ENCODE measurements at places on chromosomes 6 and 20. TPM values are rescaled to one million over a fixed set of nuclear protein-coding genes. Genes with fewer than 3 reads are reported as not detected.

GRCh38 chr6:41039060-41039998 is at the start of gene UNC5CL:
TSS of gene UNC5CL (minus strand) at chr6:41039221. CDS start at chr6:41035074, 4,147 bp downstream.
- peak; percentile 87 for DNase-seq

DNA sequence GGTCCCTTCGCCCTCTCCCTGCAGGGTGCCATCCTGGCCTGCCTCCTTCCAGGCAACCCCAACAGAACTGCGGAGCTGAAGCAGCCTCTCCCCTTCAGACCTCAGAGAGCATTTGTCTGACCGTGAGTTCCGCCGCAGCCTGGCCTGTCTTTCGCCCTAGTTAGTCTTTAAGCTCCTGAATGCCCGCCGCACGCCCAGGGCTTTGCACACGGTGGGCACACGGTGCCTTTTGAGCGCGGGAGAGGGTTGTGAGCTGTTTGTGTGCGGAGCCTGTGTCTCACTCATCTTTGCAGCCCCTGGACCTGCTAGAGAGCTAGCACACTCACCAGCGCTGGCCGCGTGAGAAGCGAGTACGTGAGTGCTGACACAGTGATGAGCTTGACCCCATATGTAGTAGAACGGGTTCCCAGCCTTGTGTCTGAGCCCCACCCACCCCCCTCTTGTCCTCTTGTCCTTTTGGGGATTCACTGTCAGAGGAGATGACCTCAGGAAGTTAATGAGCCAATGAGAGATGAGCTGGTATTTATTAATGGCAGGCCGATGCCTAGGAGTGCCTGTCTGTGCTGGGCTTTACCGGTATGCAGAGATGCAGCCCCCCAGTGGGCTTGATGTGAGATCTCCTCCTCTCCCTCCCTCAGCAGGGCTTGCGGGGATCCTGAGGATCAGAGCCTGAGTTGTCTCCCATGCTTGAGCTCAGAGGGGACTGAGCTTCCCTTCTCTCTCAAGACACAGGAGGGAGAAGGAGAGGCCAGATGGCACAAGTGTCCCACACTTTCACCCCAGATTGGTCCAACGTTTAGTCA is 249.2 kb downstream of the FARS2 start:
- DNase-seq, result no peak

DNA sequence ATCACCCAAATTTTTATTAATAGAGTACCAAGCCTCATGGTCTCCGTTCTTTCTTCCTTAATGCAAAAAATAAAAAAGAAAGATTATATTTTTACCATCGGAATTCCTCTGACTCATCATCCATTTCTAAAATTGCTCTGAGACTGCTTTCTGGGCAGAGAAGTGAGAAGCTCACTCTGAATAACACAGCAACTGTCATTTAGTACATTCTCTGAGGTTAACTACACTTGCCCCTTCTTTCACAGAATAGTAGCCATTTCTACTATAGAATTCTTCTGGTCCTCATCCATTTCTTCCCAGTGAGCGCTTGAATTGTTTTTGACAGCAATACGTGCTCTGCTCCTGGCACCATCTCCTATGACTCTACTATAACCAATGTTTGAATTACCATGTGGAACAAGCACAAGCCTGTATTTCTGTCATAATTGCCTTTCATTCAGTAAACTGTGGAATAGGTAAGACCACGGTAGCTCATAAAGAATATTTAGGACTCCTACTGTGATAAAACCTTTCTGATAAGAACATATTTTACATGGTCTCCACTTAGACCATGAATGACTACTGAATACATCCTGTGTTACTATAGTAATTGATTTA is 435.5 kb upstream of the NRSN1 start:
- DNase-seq, result no peak

The HMGN3 gene
- total RNA-seq, result 92.9 TPM

The SLC17A2 gene
- total RNA-seq, result not detected

DNA sequence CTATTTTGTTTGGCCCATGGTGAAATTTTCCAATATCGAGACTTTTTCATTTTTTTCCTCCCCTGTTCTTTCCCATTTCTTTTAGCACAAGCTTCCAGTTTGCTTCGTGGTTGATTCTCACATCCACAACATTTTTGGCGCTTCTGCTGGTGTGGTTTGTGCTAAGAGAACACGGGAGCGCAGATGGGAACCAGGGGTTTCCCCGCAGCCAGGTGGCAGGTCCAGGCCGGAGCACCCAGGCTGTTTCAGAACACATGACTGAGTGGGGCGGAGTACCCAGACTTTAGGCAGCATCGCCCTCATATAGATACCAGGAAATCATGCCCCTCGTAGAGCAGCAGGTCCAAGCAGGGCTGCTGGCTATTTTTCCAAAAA is 58.0 kb downstream of the SYTL3 start:
- DNase-seq, result peak; percentile 64

- DNase-seq, result no peak
Measured at GRCh38 chr6:49918787-49919186, 45.2 kb downstream of the DEFB114 start.

The EPHA7 gene
- total RNA-seq, result 70.1 TPM

The KHDC1L gene
- total RNA-seq, result not detected

GRCh38 chr20:38343311-38344106 is 2.8 kb upstream of the LBP start:
- peak; percentile 65 for DNase-seq

The NUDT3 gene
- 23.8 TPM for total RNA-seq
